NCI-H1092 (cell line): ENCODE measurements at places on chromosomes 3 and 15.

DNA sequence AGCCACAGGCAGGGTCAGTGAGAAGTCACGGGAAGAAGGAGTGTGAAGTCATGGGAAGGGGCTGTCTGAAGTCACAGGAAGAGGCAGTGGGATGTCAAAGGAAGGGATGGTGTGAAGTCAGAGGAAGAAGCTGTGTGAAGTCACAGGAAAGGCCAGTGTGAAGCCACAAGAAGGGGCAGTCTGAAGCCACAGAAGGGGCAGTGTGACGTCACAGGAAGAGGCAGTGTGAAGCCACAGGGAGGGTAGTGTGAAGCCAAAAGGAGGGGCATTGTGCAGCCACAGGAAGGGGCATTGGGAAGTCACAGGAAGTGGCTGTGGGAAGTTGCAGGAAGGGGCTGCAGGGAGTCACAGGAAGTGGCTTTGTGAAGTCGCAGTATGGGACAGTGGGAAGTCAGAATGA is 35.1 kb downstream of the GASK1A start:
- no peak for DNase-seq

DNA sequence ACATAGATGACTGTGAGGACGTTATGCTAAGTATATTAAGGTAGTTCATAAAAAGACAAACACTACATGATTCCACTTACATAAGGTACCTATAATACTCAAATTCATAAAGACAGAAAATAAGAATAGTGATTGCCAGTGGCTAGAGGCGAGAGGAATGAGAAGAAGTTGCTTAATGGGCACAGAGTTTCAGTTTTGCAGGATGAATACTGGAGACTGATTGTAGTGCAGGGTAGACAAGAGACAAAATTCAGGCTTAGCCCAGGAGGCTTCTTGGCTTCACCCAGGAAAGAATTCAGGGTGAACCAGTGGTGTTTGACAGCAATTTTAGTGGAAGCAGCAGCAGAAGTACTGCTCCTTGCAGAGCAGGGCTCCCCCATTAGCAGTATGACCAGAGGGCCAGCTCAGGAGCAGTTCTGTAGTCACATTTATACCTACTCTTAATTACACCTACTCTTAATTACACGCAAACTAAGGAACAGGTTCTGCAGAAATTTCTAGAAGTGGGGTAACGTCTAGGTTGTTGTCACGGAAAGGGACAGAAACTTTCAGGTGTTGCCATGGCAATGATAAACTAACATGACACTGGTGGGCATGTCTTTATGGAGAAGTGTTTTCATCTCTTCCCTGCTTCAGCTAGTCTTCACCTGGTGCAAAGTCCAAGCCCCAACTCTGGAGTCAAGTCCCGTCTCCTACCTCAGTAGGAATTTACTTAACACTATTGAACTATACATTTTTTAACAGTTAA is 55.2 kb downstream of the TBL1XR1 start:
- no peak for DNase-seq

DNA sequence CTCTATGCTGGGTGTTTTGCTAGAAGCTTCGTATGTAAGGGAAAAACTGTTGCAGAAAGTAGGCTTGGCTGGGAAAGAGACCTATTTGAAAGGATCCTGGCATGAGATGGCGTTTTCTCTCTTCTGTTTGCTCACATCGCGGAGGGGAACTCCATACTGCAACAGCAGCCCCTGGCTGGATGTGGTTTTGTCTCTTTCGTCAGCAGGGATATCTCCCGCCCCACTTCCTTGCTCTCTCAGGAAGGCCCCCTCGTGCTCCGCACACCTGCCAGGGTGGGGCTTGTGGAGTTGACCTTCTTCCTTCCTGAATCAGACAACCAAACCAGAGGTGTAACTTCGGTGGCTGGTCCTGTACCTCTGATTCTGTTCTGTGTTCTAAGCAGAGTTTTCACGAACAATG is 26.4 kb upstream of the MYZAP start:
- peak; percentile 13 for DNase-seq

- no peak for DNase-seq
These were observed 34.6 kb upstream of the SEMA6D start for GRCh38 chr15:47682661-47683060.
